ENCODE measurements at places on chromosomes 7 and 10.
A peak's percentile ranks its signal among the peaks of the same experiment; 100 is the strongest.

- no peak for DNase-seq
Observed at GRCh38 chr7:134684165-134684564, 37.5 kb downstream of the BPGM start.

GRCh38 chr10:130884456-130884855, 427.1 kb downstream of the TCERG1L start:
- no peak for DNase-seq

DNA sequence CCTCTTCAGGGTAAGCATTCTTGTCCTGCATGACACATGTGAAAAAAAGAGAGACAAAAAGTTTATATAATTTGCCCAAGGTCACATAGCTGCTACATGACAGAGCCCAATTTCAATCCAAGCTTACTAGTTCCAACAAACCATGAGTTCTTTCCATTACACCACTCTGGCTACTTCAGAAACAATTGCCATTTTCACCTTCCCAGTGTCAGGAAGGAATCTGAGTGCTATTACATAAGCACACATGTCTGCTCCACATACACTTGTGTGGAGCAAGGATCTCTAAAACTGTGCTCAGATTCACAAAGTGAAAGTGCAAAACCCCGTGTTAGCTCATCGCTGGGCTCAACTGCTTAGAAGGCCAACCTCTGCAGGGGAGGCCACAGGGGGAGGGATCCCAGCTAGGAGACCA, 356.2 kb upstream of the NFE2L3 start:
- DNase-seq = no peak

DNA sequence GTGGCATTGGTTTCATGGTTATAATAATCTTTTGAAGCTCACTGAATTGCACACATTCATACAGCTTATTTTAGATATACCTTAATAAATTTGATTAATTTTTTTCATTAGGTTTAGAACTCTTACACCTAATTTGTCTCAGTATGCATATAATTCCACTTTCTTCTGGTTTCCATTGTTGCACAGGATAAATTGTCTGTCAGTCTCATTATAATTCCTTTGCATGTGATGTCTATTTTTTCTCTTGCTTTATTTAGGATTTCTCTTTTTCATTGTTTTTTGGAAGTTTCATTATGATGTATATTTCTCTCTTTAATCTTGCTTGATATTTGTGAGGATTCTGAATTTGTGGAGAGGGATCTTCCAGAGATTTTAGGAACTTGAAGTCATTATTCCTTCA, 84.7 kb downstream of the ARL5B start:
- DNase-seq = no peak

GRCh38 chr10:78756604-78757343, 312.0 kb upstream of the ZMIZ1 start:
- peak; percentile 73 for DNase-seq

GRCh38 chr10:132849546-132850031, 63.6 kb upstream of the NKX6-2 start:
- DNase-seq = no peak

DNA sequence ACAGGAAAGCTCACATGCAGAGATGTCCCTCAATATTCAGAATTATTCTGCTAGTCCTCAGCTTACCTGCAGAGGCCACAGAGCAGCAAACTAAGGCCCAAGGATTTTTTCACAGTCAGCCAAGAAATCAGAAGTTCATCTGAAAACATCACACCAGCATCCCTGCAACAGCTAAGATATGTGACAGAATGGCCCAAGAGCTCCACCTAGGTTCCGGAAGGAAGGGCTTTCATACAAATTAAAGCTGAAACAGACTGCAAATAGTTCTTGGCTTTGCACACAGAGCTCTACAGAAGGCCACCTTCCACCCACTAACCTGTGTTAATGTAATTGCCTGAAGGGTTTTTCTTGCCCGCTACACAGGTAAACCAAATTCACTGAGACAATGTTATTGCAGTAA, 438.8 kb upstream of the C7orf33 start:
- no peak for DNase-seq

- DNase-seq = no peak
Observed at GRCh38 chr7:150959739-150960734, 18.1 kb downstream of the KCNH2 start.

- peak; percentile 64 for DNase-seq
Observed at GRCh38 chr7:153193144-153193595, 433.6 kb downstream of the ACTR3B start.

DNA sequence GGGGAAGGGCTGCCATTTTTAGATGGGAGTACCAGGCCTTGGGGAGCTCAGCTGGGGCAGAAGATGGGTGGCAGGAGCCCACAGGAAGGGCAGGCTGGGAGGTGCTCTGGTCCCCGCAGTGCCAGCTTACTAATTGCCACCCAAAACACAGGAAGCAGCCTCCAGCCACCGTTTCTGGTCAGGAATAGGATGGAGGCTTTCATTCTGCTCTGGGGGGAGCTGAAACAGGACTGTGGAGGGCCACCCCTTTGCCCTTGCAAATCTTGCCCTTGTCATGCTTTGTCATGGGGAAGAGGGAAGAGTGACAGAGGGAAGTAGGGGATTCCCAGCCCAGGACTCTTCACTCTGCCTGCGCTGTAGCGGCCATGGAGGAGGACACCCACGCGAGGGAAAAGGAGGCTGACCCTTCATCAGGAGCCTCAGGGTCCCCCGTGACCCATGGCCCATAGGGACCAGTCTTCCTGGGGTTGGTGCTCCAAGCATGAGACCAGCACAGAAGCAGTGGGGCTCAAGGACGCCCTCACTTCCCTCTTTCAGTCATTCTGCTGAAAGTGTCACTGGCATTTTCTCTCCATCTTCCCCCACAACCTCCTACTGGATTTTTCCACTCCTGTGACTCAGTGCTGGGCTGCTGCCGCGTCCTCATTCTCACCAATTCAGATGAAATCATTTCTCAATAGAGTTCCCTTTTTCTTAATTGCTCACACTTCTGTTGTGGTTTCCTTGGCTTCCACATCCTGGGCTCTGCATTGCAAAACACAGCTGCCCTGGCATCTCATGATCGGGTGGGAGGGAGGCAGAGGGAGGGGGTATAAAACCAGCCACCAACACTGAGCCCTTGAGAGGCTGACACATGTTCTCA, 61.9 kb downstream of the MKI67 start:
- DNase-seq = no peak

DNA sequence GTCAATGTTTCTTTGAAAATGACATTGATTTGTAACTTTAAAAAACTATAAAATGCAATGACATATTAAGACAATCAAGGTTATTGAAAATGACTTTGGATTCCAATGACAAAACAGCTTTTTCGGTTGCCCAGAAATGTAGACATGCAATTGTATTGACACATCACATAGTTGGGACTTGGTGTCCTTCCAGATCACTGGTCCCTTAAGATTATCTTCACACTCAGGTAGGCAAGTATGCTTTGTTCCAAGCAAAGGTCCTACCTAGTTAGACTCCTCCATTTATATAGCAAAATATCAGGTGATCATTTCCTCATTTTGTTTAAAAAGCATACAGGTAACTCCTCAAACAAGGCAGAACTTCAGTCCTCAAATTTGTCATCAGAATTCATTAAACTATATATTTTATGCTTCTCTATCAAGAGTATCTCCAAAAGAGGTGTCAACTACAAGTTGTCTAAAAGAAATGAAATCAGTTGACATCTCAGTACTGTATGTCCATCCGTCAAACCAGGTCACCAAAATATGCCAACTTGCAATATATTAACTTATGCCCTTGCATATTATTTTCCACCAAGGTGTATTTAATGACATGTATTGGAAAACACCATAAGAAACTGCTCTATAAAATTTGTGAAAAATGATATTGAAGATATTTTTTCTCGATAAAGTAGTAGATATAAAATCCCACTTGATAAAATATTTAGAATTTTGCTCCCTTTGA, 64.6 kb downstream of the TSPAN12 start:
- DNase-seq = no peak

DNA sequence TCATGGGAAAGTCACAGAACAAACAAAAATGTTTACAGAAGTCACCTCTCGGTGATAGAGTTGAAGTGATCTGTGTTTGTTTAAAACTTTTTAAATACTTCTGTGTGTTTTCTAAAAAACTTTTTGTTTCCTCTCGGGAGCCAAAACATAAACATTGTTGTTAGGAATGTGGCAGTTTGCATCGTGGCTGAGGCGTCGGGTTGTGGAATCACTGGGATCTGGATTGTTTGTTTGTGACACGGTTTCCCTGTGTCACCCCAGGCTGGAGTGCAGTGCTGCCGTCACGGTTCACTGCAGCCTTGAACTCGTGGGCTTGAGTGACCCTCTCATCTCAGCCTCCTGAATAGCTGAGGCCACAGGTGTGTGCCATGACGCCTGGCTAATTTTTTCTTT, 29.0 kb upstream of the SUN1 start:
- DNase-seq = no peak

- DNase-seq = no peak
Observed at GRCh38 chr7:37769291-37769690, 79.1 kb upstream of the NME8 start.

DNA sequence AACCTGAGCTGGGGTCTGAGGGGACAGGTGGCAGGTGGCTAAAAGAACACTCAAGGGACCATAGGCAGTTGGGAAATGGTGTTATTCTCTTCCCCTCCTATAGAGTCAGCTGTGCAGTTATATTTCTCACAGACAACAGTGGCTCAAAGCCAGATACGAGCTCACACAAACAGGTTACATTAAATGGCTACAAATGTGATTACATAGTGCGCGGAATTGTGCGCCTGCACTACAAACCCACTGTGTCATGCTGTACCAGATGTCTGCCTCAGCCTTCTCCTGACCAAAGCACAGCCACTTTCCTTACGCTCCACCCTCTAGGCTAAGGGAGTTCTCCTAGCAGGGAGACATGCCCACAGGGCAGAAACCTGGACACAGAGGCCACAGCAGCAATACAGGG, 387.2 kb downstream of the CNTNAP2 start:
- no peak for DNase-seq

- no peak for DNase-seq
Observed at GRCh38 chr10:44723619-44724325, 187.4 kb upstream of the TMEM72 start.

DNA sequence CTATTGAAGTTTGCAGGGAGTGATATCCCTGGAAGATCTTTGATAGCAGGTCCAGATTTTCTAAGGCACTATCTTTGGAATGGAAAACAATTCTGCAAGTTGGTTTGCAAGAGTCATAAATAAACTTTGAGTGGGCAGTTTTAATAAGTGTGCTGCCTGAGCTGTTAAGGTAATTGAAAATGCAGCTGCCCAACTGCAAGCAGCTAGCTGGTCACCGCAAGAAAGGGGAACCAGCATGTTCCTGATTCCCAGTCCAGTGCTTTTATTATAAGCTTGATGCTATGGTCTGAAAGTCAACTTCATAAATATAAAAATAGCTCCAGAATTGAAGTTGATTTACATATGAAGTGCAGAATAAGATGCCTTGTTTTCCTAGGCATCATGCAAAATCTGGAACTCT, 308.4 kb downstream of the ZNF248 start:
- no peak for DNase-seq

GRCh38 chr10:51014680-51015389, 59.5 kb upstream of the PRKG1 start:
- no peak for DNase-seq

DNA sequence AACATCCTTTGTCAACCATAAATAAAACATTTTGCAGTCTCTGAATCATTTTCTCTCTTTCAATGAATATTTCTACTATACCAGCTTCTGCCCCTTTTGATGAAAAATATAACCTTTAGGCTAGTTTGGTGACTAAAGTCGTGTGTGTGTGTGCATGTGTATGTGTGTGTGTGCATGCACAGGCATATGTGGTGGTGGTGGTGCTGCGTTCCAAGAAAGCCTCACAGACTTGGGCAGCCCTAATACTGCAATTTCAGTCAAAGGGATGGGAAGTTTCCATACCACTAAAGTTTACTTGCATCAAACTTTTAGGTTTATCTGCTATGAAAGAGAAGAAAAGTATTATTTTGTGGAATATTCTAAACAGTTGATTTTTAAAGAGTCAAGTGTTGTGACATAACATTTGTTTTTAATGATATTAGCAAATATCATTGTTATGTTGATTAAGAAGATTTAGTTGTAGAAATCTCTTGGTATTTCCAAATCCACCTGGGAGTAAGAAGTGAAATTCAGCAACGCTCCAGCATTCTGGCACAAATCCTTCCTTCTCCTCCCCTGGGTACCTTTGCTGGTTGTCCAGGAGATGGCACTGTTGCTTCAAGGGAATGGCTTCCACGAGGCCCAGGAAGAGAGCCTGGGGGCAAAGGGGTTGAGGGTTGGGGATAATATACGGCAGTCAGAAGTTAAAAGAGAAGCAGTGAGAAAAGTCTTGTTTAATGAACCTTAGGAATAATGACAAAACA, 41.5 kb downstream of the ASB4 start:
- DNase-seq = no peak

GRCh38 chr10:86410542-86411124, 44.0 kb upstream of the GRID1 start:
- DNase-seq = no peak

- DNase-seq = no peak
Observed at GRCh38 chr7:41030673-41031072, 672.2 kb downstream of the INHBA start.

GRCh38 chr7:156445997-156446761, 194.4 kb upstream of the RNF32 start:
- DNase-seq = no peak

DNA sequence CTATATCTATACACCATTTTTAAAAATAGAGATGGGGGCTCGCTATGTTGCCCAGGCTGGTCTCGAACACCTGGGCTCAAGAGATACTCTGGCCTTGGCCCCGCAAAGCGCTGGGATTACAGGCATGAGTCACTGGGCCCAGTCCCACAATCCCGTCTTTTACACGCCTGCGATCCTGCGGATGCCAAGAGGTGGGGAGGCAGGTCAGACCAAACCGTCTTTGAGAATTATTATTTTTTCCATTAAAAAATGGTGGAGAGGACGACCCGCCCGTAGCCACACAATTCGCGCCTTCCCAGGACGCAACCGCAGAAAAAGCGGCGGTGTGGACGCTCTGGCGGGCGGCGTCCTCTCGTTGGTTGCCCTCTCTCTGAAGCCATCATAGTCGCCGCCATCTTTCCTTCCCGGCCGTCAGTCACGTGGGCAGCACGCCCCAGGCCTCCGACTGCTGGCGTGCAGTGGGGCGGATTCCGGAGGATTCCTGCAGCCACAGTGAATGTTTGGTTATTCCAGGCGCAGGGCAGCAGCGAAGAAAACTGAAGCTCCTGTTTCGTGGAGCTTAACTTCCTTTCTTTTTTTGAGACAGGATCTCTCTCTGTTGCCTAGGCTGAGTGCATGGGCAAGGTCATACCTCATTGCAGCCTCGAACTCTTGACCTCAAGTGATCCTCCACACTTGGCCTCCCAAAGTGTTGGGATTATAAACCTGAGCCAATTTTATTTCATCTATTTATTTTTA, 9.9 kb upstream of the EPHB4 start:
- peak; percentile 84 for DNase-seq

Measured in NCI-H446 (cell line).